Fibroblast of the aortic adventitia (primary cell): ENCODE measurements at places on chromosomes 12 and 14. TPM values are rescaled to one million over a fixed set of nuclear protein-coding genes. Genes with fewer than 3 reads are reported as not detected.
A peak's percentile ranks its signal among the peaks of the same experiment; 100 is the strongest.

METTL25 gene
- total RNA-seq = 13.6 and 27.7 TPM in 2 replicates

DNA sequence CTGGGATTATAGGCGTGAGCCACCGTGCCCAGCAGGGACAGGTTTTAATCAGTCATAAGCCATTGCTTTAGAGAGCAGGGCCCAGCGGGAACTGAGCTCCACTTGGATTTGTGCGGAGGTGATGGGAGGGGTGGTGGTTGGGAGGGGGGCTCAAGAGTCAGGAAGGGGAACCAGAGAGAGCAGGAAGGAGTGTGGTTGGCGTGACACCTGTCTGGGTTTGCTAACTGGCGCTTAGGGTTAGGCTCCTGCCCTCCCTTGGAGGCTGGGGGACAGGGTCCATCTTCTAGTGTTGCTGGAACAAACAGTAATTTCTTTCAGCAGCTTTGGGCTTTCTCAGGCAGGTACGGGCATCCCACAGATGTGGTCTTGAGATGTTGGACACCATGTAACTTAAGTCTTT lies 7.5 kb upstream of the ALDH2 start:
- no peak for DNase-seq

SSPN gene
- total RNA-seq = 9.3 and 23.0 TPM in 2 replicates

PPP4R4 gene
- 0.98 and 7.0 TPM in 2 replicates for total RNA-seq

- DNase-seq = no peak
Measured at GRCh38 chr12:8855891-8856290, 33.5 kb downstream of the A2ML1 start.

MYO1H gene
- not detected in 2 replicates for total RNA-seq

TAS2R19 gene
- total RNA-seq = 6.3 and 6.5 TPM in 2 replicates

GRCh38 chr14:83347874-83348273 lies 1814.2 kb upstream of the SEL1L start:
- no peak for DNase-seq

DNA sequence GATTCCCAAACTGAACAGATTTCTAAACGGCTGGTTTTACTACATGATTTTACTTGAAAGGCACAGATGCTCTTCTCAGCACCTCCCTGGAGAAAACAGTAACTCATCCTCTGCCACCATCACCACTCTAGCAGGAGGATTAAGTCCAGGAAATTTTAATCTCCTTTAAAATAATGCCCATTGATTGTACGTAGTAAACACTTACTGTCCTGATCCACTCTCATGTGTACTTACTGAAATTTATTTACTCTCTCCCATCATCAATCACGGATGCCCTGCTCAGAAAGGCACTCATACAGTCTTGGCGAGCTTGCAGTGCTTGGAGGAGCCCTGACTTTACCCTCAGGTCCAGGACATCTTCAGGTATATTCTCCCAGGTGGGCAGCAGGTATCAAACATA lies 239.8 kb upstream of the EGLN3 start:
- DNase-seq = no peak

- DNase-seq = no peak
Measured at GRCh38 chr12:27233814-27234213, 10.3 kb upstream of the STK38L start.

- DNase-seq = no peak
Measured at GRCh38 chr14:92638904-92639303, 109.5 kb downstream of the LGMN start.

OR4E1 gene
- not detected in 2 replicates for total RNA-seq

DNA sequence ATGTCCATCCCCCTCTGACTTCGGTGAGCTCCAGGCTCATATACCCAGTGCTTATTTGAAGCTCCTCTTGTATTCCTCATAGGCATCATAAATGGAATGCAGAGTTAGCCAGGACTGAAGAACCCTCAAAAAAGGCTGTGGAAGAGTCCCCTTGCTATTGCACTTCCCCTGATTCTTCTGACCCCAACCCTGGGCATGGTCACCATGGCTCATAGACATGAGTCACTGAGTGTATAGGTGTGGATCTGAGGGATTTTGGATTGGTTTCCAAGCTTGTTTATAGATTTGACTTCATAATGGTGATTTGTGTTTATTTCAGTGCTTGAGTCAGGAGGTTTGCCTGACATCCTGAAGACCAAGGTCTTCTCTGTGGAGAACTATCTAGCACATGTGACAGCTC lies 98.4 kb upstream of the SLC38A2 start:
- no peak for DNase-seq

GRCh38 chr12:51891843-51892242 lies 3.9 kb downstream of the ANKRD33 start:
- peak; percentile 64 for DNase-seq

DNA sequence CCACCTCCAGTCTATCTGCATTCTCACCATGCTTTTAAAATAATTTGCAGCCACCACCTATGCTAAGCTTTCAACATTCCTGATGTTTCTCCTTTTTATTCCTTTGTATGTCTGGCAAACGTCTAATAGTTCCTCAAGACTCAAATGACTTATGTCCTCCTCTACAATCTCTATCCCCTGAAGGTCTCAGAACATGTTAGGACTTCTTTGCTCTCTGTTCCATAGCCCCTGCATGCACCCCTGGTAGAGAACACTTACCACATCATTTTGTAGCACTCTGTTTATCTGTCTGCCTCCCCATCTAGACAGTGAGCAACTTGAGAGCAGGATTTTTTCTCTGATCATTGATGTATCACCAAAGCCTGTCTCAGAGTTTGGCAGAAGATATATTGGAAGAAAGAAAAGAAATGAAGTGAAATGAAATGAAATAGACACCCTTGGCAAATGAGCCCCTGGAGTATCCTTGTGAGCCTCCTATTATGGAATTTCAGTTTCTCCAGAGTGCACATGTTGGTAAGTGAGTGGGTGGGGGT lies 1231.2 kb upstream of the FLRT2 start:
- DNase-seq = no peak

PDE3A gene
- 16.2 and 17.2 TPM in 2 replicates for total RNA-seq
